ENCODE measurements at places on chromosomes 3 and 15.

GRCh38 chr3:150253622-150254021 lies 154.5 kb upstream of the TSC22D2 start:
- DNase-seq: no peak

GRCh38 chr15:63517202-63517601 lies 12.8 kb downstream of the USP3 start:
- DNase-seq: no peak

DNA sequence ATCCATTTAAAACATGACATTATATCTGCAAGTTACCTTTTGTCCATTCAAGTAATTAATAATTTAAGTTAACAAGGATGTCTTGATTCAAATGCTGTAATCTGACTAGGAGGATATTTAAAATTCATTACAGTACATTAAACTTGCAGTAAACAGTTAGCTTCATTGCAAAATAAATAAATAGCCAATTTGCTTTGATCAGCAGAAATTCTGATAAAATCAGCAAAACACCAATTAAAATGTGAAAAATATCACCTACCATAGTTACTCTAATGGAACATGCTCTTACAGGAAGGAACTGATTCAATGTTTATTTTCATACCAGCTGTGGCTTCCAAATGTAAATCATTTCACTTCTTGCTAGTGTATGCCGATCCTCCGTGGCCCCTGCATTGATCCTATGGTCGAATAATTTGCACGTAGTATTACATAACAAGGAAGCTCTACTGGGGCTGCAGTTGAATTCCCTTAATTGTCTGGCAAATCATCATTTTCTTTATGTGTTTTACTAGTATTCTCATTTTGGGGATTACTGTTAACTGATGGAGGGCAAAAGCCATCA lies 150.7 kb downstream of the FOXB1 start:
- DNase-seq: no peak

GRCh38 chr15:68775671-68776476 lies 44.8 kb downstream of the ANP32A start:
- DNase-seq: no peak

DNA sequence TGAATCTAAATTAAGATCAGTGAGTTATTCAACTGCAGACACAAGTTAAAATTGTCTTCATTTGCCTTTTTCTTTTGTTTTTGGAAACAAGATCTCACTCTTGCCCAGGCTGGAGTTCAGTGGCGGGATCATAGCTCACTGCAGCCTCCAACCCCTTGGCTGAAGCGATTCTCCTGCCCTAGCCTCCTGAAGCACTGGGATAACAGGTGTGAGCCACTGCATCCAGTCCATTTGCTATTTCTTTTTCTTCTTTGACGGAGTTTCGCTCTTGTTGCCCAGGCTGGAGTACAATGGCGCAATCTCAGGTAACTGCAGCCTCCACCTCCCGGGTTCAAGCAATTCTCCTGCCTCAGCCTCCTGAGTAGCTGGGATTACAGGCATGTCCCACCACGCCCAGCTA lies 10.3 kb downstream of the RNF168 start:
- no peak for DNase-seq

DNA sequence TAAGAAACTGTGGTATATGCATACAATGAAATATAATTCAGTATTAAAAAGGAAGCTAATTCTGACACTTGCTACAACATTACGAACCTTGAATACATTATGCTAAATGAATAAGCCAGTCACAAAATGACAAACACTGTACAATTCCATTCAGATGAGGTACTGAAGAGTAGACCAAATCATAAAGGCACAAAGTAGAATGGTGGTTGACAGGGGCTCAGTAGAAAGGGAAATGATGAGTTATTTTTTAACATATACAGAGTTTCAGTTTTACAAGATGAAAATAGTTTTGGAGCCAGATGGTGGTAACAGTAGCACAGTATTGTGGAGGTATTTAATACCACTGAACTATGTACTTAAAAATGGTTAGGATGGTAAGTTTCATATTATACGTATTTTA lies 254.6 kb upstream of the RBMS3 start:
- no peak for DNase-seq

GRCh38 chr15:31101262-31102038 lies at the start of gene TRPM1:
TSS of gene TRPM1 (minus strand) at chr15:31101725. CDS start at chr15:31081355, 20,370 bp downstream.
- DNase-seq: no peak

GRCh38 chr3:43319794-43320193 lies 33.5 kb downstream of the SNRK start:
- no peak for DNase-seq
